ENCODE measurements at places on chromosomes 12 and 14.

- no peak for DNase-seq
These were observed 28.8 kb downstream of the DMAC2L start for GRCh38 chr14:50340963-50341362.

DNA sequence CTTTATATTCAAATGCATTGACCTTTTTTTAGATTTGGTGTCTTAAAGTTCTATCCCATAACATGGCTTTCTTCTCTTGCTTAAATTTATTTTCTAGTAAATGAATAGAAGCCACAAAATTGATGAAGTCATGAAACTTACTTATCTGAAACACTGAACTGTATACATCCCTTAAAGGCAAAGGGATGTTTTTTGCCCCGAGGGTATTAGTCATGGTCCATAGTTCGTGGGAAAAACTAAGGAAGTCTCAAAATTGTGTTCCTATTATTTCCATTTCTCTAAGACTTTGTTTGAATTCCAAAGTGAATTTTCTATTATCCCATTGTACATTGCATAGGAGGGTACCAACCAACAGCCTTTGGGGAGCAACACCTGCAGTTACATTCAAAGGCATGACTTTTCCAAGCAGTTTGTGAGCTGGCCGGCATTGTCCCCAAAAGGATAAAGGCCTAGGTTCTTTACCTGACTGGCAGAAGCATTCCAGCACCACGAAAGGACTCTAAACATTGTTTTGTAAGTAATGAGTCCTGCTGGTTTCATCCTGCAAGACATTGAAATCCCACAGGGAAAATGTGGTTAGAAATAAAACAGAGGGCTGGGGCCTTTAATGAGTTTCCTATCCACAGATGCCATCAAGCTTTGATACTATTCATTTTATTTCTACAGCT, 473.5 kb downstream of the PRKD1 start:
- no peak for DNase-seq

GRCh38 chr12:19759227-19759626, 319.9 kb downstream of the AEBP2 start:
- no peak for DNase-seq

GRCh38 chr14:102146423-102146822, 6.7 kb downstream of the WDR20 start:
- DNase-seq, result no peak

- DNase-seq, result no peak
These were observed 455.3 kb upstream of the PDE3A start for GRCh38 chr12:19912991-19913390.

DNA sequence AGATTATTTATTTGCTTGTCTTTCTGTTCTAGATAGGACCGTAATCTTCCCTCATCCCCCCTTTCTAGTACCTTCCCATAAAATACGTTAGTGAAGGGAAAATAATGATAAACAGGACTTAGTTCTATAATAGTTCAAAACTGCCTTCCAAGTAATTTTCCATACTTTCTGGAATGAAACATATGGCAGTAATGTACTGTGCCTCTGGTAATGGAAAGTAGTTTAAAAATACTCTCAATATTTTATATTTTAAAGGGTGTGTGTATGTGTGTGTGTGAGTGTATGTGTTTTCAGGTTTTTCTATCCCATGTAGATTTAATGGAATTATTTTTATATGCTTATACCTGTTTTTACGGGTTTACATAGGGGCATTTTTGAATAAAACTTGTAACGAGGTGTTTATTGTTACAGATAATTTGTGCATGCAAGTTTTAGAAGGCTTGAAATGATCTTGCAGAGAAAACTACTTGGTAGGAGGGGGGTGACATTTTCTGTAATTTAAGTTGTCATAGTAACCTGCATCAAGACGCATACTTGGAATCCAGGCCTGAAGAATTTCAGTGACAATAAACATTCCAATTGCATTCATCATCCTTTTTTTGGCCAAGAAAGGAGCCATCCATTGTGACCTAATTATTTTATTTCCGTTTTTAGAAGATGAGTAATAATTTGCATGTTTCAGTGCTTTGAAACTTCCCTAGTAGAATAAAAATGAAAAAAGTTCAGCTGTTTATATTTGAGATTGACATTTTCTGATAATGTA, 38.9 kb downstream of the RASSF8 start:
- DNase-seq, result peak; percentile 27

GRCh38 chr12:69324797-69325466, 23.2 kb upstream of the LYZ start:
- DNase-seq, result no peak

DNA sequence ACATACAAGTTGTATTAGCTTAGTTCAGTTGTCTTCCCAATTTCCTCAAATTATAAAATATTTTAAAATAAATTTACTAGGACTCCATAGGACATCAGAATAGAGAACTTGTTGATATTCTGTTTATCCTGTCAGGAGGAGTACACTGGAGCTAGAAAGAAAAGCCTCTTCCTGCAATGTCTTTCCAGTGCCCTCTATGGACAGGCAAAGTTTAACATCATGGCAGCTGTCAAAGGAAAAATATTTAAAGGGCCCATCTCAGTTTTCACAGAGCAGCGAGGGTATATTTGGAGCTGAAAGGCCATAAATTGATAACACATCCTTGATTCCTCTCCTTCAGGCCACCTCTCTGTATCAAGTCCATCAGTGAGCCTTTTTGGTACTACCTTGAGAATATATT, 19.0 kb downstream of the DIP2B start:
- DNase-seq, result no peak

DNA sequence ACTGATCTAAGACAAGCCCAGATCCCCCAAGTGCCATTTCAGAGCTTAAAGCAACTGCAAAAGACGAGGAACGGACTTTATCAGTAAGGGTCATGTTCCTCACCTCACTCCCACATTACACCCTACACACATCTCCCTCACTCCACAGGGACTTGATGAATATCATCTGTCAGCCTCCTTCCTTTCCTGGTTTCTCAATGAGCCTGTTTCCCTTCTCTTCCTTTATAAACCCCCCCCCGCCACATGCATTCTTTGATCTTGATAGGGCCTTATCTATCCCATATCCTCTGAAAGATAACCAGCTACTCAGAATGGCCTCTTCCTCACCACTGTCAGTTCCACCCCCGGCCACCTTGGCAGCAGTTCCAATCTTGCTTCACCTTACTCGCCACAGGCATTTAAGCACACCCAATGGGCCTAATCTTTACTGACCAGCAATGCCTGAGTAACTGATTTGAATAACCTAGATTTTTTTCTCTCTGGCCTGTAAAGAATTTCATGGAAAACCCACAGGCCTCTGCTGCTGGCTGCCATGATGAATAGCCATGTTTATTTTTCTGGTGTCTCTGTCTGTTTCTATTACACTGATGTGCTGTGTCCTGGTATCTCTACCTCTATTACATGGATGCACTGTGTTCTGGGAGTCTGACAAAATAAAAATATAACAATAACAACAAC, 138.7 kb downstream of the PHLDA1 start:
- DNase-seq, result no peak

GRCh38 chr12:118981285-118982211, at the start of gene SRRM4:
Gene SRRM4, plus strand, starts transcription at chr12:118981541. Its CDS starts 342 bp downstream, at chr12:118981883.
- DNase-seq, result no peak
